Vagina (tissue), 2 donors: ENCODE measurements at places on chromosomes 12 and 14. TPM values are rescaled to one million over a fixed set of nuclear protein-coding genes. Genes with fewer than 3 reads are reported as not detected.

The CCDC91 gene
- 76.6 TPM for total RNA-seq

The OASL gene
- total RNA-seq, result 0.98 TPM

GRCh38 chr12:10243818-10244520, 31.3 kb downstream of the GABARAPL1 start:
- DNase-seq, result no peak
- no peaks in the 10 kb centered on the region for H3K36me3 ChIP-seq
- no peak overlapping the region for H3K27ac ChIP-seq
- no peak overlapping the region for H3K4me3 ChIP-seq
- no peaks in the 10 kb centered on the region for H3K27me3 ChIP-seq

DNA sequence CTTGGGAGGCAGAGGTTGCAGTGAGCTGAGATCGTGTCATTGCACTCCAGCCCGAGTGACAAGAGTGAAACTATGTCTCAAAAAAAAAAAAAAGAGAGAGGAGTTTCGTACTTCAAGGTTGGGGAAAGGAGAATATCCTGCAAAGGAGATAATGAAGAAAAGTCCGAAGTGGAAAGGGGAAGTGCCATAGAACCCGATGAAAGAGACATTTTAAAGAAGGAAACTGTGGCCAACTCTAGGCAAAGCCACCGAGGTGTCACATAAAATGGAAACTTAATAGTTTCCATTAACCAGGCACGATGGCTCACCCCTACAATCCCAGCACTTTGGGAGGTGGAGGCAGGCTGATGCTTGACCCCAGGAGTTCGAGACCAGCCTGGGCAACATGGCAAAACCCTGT, 15.0 kb upstream of the LTBP2 start:
- H3K4me1 ChIP-seq, result no peaks in the 10 kb centered on the region
- no peaks in the 10 kb centered on the region for H3K27me3 ChIP-seq
- no peak overlapping the region for H3K4me3 ChIP-seq
- H3K36me3 ChIP-seq, result no peaks in the 10 kb centered on the region
- DNase-seq, result no peak
- no peak overlapping the region for H3K27ac ChIP-seq

DNA sequence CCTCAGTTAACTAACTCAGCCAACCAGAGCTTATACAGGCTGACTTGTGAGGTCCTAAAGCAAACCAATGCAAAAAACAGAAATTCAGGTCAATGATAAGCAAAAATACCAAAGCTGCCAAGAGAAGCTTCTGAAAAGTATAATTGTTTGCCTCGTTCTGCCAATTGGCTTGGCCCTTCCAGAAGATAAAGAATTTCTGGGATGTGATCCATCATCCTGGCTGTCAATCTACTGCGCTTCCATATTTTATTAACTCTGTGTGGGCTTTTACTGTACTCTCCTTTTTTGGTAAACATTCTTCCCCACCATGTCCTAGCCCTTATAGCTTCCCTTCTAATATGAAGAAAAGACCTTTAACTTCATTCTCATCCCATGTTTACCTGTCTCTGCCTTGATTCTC, 387.9 kb downstream of the TMEM117 start:
- no peaks in the 10 kb centered on the region for H3K36me3 ChIP-seq
- H3K4me3 ChIP-seq, result no peak overlapping the region
- no peak overlapping the region for H3K27ac ChIP-seq
- H3K4me1 ChIP-seq, result peaks cover 6% of the 10 kb centered on the region

GRCh38 chr14:36091096-36091495, 85.4 kb downstream of the PTCSC3 start:
- H3K27ac ChIP-seq, result no peak overlapping the region
- H3K4me3 ChIP-seq, result no peak overlapping the region
- H3K36me3 ChIP-seq, result no peaks in the 10 kb centered on the region
- H3K27me3 ChIP-seq, result no peaks in the 10 kb centered on the region
- DNase-seq, result no peak
- peaks cover 4% of the 10 kb centered on the region for H3K4me1 ChIP-seq

- H3K27me3 ChIP-seq, result no peaks in the 10 kb centered on the region
- no peak overlapping the region for H3K4me3 ChIP-seq
- peaks cover 20% of the 10 kb centered on the region for H3K4me1 ChIP-seq
- DNase-seq, result no peak
- H3K27ac ChIP-seq, result peak overlapping the region; percentile 71
These were observed 24.5 kb downstream of the ATG14 start for GRCh38 chr14:55387121-55387520.

- H3K27me3 ChIP-seq, result no peaks in the 10 kb centered on the region
- peaks cover 8% of the 10 kb centered on the region for H3K4me1 ChIP-seq
- peak overlapping the region; percentile 82 for H3K27ac ChIP-seq
- DNase-seq, result no peak
These were observed 11.8 kb downstream of the PDE1B start for GRCh38 chr12:54561164-54561563.

- H3K36me3 ChIP-seq, result no peaks in the 10 kb centered on the region
- no peak overlapping the region for H3K4me3 ChIP-seq
- H3K27me3 ChIP-seq, result no peaks in the 10 kb centered on the region
- no peaks in the 10 kb centered on the region for H3K4me1 ChIP-seq
These were observed 649.3 kb downstream of the GALC start for GRCh38 chr14:87343652-87344051.

GRCh38 chr14:51304941-51305340, 64.9 kb downstream of the TMX1 start:
- no peaks in the 10 kb centered on the region for H3K27me3 ChIP-seq
- H3K4me3 ChIP-seq, result no peak overlapping the region
- no peaks in the 10 kb centered on the region for H3K36me3 ChIP-seq
- no peak overlapping the region for H3K27ac ChIP-seq

DNA sequence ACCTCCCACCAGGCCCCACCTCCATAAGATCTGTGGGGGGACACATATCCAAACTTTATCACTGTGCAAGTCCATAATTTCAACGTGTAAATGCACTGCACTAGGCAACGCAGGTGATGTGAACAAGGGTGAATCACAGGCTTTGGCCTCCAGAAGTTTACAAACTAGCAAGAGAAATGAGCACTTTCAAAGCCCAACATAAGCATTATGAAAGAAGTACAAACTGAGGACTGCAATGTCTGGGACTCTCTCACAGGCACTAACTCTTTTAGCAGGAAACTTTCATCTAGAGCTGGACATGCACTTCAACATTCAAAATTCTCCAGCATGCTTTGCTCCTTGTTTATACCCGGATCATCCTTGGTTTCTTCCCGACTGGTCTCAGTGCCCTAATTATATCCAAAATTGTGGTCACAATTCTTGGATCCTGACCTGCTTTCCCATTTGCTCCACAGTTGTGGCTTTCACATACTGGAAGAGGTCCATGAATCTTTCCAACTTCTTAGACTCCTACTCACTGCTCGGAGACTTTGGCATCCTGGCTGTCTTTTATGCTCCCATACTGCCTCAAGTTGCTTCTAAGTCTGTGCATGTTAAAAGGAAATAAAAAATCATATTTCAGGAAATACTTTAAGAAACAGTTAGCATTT, 44.9 kb upstream of the STRAP start:
- DNase-seq, result no peak
- no peak overlapping the region for H3K4me3 ChIP-seq
- H3K27ac ChIP-seq, result peak overlapping the region; percentile 46
- peaks cover 20% of the 10 kb centered on the region for H3K4me1 ChIP-seq

DNA sequence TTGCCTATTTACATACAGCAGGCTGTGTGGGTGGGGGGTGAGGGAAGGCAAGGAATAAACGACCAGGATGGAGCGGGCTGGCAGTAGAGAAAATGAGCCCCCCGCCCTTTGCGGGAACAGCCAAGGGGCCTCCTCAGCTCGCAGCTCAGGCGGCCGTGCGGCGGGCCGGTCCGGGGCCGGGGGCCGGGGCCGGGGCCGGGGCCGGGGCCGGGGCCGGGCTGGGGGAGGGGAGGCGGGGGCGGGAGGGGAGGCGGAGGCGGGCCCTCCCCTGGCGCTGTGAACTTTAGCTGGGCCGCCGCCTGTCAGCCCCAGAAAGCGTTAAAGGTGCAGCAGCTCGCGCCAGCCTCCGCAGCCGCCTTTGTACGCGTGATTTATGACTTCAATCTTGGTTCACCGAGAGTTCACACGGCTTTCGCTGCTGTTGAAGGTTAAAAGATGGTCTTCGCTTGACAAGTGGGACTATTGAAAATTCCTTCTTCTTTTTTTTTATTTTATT, 28.8 kb downstream of the HOXC4 start:
- DNase-seq, result no peak
- H3K4me1 ChIP-seq, result no peaks in the 10 kb centered on the region
- H3K36me3 ChIP-seq, result no peaks in the 10 kb centered on the region
- no peak overlapping the region for H3K4me3 ChIP-seq
